CD8-positive, alpha-beta memory T cell (primary cell): ENCODE measurements at places on chromosomes 1 and 21.
A peak's percentile ranks its signal among the peaks of the same experiment; 100 is the strongest.

GRCh38 chr1:58804853-58805565 lies 21.2 kb upstream of the JUN start:
- DNase-seq = no peak

DNA sequence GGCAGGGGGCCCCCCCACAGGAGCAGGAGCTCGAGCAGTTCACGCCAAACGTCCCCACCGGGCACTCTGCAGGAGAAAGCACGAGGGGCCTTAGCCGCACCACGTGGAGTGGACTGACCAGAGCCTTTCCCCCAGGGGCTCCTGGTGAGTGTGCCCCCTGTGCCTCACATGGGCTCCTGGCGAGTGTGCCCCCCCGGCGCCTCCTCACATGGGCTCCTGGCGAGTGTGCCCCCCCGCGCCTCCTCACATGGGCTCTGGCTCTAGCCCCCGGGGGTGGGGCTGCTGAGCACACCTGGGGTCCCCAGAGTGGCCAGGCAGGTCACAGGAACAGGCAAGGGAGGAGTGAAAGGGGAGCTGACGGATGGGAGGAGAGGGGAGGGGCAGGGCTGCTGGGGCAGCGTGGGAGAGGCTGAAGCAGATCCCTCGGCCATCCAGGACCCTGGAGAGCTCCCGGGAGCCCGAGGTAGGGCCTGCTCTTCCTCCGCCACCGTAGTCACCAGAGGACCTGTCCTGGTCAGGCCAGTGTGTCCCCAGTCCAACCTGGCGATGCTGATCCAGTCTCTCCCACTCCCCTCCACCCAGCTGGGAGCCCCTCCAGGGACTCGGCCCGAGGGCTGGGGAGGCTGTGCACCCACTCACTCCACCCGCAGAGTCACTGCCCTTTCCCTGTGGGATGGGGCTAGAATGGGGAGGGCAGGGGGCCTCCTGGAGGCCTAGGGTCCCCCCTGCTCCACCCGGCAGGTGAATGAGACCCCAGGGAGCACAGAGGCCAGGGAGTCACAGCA lies 47.6 kb downstream of the ARHGEF16 start:
- peak; percentile 29 for DNase-seq

- DNase-seq = no peak
These were observed 196.5 kb downstream of the HIVEP3 start for GRCh38 chr1:41722184-41722583.

GRCh38 chr1:220113136-220113695 lies 19.3 kb downstream of the IARS2 start:
- DNase-seq = no peak

DNA sequence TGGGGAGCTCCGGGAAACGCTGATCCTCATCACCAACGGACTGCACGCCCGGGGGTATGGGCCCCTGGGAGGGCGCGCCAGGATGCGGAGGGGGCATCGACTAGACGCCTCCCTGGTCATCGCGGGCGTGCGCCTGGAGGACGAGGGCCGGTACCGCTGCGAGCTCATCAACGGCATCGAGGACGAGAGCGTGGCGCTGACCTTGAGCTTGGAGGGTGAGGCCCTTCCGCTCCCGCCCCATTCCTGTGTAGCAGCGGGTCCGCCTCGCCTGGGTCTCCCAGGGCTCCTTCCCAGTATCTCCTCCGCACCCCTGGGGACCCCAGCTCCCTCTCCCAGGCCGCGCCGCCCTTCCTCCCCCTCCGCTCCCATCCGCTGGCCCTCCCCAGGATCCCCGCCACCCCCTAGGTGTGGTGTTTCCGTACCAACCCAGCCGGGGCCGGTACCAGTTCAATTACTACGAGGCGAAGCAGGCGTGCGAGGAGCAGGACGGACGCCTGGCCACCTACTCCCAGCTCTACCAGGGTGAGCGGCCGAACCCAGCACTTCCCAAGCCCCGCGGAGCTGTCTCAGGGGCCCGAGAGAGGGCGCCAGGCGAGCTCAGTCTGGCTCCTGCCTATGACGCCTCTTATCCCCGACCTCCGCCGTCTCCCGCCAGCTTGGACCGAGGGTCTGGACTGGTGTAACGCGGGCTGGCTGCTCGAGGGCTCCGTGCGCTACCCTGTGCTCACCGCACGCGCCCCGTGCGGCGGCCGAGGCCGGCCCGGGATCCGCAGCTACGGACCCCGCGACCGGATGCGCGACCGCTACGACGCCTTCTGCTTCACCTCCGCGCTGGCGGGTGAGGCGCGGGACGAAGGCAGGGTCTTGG lies 5.0 kb downstream of the HAPLN2 start:
- DNase-seq = no peak

- no peak for DNase-seq
These were observed 95.4 kb upstream of the NGF start for GRCh38 chr1:115433483-115433882.

DNA sequence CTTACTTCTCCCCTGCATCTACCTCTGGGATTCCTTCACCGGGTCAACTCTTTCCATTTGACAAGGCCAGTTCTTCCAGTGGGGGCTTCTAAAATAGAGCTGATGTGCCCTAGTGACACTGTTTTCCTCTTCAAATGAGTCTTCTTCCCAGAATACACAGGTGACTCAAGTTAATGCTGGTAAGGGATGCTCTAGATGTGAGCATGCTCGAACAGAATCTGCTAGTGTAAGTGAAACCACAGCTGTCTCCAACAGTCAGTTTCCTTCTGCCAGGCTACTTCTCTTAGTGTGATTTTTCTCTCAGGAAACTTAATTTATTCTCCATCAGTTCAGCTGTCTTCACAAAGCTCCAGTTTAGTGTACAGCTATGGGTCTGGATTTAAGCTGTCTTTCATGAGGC lies 194.9 kb upstream of the C1orf87 start:
- no peak for DNase-seq

DNA sequence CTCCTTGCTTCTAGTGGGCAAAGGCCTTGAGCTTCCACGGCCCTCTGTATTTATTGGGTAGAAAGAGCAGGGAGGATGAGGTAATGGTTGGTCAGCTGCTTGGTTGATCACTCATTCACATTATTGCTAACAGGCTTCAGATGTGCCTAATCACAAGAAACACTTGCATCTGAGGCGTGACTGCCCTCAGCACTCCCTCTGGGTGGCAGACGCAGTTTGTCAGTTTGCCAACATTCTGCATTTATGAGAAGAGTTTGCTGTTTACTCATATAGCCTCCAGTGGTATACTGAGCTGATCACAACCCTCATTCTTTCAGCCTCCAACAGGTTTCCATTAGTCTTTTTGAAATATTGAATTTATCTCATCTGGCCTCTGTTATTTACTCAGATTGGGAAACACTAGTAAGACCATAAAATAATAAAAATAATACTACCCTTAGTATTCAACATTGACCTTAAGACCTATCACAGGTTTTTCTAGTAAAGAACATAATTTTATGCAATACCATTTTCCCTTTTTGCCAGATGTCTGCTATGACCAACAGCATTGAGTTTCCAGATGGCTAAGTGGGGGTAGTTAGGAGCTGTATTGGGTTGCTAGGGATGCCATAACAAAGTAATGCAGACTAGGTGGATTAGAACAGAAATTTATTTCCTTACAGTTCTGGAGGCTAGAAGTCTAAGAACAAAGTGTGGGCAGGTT lies 53.3 kb downstream of the PTGFR start:
- DNase-seq = no peak

- DNase-seq = no peak
These were observed 18.0 kb downstream of the CD244 start for GRCh38 chr1:160844447-160845232.

GRCh38 chr1:3365523-3366125 lies 88.8 kb upstream of the ARHGEF16 start:
- DNase-seq = no peak

DNA sequence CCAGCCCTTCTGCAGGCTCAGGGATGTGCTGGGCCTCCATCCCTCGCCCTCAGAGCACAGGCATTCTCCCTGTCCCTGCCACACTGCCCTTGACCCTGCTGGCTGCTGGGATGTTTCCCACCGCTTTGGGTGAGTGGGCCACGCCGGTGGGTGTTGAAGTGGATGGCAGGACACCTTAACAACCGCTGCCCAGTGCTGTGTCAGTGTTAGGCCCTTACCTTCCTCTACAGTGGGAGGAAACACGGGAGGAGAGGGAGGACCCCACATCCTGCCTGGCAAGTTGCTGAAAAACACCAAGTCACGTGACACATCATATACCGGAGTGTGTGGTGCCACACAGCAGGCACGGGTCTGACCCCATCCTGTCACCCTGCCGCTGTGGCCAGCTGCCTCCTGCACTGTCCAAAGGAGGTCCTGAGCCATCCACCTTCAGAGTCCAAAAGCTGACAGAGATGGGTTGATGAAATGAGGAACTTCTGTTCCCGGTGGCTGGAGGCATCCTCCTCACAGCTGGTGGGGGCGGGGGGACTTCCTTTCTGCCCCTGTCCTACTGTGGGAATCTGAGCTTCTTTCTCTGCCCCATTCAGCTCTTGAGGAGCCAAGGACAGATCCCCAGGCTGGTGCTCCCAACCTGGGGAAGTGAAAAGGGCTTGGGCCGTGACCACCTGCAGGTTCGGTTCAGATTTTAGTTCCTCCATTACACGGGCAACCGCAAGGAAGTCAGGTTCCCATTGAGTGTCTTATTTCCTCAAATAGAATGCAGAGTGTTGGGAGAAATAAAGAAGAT lies 3.2 kb upstream of the THEMIS2 start:
- DNase-seq = peak; percentile 45

DNA sequence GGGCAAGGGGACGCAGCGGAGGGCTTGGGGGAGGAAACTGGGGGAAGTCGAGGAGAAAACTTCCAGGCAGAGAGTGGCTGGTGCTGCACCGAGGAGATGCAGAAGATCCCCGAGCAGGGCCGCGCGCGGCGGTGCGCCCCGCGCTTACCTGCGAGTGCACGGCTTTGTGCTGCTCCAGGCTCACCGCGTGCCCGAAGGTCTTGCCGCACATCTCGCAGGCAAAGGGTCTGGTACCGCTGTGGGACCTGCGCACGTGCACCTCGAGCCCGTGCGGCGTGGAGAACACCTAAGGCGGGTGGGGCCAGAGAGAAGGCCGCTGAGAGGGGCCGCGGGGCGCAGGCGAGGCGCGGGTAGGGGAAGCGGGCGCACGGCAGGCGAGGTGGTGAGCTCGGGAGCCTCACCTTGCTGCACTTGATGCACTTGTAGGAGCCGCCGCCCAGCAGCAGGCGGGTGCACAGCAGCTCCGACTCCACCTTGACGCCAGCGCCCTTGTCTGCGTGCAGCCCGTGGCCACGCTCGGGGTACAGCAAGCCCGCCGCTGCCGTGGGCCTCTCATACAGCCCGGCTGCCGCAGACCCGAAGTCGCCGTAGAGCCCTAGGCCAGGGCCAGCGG lies 6.4 kb downstream of the GFI1 start:
- DNase-seq = no peak

DNA sequence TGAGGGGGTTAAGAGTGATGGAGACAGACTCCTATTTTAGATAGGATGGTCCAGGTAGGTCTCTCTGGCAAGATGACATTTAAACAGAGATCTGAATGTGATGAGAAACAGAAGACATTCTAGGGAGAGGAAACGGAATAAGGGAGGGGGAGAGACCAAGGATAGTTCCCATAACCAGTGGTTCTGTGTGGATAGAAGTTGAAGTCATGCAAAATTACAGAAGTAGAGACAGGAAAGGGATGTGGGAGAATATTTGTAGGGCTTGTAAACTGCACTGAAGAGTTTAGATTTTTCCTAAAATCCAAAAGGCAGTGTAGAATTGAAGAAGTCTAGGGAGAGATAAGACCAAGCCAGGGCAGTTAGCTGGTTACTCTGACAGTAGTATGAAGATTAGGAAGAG lies 200.6 kb downstream of the GRIK1 start:
- no peak for DNase-seq

DNA sequence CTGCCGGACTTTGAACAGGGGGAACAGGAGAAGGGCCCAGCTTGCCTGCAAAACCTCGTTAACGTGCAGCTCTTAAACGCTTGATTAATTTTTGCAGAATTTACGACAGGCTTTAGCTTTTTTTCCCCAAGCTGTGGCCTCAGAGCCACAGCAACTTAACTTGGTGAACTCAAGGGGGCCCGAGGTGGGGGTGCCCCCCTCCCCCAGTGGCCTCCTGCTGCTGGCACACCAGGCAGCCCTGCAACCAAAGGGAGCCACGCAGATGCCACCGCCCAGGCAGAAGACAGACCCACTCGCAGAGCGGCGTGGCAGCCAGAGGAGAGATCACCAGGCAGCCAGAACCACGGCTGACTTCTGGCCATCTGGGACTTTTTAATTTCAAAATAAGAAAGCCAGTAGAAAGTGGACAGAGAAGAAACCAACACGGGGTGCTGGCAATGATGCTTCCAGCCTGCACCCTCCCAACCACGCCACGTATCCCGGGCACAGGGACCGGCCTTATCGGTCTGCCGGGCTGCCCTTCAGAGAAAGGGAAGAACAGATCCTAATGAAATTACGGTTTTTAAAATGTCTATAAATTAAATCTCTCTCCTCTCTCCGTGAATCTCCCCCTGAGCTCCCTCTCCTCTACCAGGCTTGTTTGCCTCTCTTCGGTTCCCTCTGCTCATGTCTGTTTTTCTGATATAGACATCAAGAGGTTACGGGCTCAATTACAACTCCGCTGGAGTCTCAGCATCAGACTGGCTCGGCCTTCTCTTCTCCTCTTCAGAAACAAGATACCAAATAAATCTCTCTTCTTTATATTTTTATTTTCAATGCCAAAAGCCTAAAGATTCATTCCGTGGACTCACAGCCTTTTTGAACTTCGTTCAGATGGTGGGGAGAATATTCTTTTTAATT lies 6.4 kb downstream of the CASZ1 start:
- no peak for DNase-seq

DNA sequence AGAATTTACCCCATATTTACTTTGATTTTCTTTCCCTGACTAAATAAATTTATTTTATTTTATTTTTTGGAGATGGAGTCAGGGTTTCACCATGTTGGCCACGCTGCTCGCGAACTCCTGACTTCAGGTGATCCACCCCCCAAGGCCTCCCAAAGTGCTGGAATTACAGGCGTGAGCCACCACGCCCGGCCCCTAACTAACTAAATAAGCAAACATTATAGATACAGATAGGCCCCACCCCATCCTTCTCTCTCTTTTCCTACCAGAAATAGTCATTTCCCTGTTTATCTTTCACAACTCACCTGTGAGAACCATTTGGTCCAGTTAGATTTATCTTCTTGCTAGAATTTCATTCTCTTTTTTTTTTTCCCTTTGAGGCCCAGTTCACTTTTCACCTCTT lies 167.3 kb downstream of the DISC1 start:
- no peak for DNase-seq

DNA sequence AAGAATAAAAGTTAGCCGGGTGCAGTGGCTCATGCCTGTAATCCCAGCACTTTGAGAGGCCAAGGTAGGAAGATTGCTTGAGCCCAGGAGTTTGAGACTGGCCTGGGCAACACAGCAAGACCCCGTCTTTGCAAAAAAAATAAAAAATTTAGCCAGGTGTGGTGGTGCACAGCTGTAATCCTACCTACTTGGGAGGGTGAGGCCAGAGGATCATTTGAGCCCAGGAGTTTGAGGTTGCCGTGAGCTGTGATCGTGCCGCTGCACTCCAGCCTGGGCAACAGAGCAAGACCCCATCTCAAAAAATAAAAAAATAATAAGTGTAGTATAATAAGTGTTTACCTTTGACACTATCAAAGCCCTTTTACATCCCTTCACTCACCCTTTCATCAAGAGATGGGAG lies 5.0 kb downstream of the ACTN2 start:
- DNase-seq = no peak

DNA sequence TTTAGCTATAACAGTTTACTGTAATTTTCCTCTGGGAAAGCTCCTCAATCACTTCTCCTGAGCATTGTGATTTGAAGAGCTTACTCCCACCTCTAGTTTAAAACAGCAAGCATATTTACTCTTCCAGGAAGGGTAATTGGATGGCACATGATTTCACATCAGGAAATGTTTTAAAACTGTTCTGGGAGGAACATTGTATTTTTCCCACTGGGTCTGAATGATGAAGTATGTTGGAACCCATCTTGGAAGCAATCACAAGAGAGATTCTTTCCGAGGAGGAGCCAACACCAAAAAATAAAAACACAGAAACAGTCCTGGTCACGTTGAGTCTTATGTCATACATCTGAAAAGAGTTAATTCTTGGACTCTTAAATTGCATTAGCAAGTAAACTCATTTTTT lies 17.3 kb downstream of the MAP10 start:
- DNase-seq = no peak
